ENCODE measurements at places on chromosomes 16 and 17. TPM values are rescaled to one million over a fixed set of nuclear protein-coding genes. Genes with fewer than 3 reads are reported as not detected.

DNA sequence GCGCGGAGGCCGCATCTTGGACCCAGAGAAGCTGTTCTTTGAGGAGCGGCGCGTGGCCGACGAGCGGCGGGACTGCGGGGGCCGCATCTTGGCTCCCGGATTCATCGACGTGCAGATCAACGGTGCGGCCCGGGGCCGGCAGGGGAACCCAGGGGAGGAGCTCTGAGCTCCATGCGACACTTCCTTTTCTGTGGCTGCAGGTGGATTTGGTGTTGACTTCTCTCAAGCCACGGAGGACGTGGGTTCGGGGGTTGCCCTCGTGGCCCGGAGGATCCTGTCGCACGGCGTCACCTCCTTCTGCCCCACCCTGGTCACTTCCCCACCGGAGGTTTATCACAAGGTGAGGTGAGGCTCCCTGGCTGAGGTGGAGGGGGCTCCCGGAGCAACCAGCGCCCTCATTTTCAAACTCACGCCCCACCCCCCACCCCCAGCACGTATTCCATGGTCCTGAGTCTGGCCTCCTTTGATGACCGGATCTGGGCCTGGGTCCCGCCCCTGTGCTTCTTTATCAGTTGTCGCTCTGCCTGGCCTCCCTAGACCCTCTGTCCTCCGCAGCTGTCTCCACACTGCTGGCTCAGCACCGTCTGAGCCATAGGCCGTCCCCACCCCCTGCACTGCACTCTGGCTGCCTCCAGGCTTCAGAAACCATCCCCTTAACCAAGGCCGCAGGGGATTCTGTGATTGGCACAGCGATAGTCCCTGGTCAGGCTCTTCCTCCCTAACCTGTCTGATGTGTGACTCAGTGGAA lies 787 bp downstream of the AMDHD2 start:
- DNase-seq: no peak

DNA sequence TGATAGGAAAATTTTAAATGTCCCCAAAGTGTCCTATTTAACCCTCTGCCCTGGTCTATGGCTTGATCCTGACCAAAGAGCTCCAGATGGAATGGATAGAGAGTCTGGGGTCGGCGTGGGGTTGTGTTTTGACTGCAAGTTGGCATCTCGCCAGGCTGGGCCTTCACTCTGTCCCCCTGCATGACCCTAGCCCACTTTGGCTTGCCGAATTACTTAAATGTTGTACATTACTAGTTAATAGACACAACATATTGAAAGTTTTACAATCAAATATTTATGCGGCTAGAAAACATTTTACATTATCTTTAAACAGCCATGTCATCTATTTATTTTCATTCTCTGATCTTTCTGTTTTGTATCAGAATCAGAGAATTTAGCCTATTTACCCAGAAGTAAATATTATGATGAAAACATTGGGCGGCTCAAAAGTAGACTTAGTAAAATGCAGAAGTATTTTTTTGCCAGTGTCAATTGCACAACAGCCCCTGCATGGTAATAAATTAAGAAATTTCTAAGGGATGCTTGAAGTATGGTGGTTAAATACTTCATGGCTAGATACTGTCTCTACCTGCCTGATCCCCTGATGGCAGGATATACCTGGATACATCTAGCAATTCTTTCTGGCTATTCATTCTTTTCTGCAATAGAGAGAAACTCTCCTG lies 18.8 kb upstream of the MYOCD start:
- DNase-seq: no peak

The TBC1D3H gene
- total RNA-seq: not detected

- no peak for DNase-seq
Measured at GRCh38 chr16:2490190-2491105, 15.5 kb downstream of the TBC1D24 start.

DNA sequence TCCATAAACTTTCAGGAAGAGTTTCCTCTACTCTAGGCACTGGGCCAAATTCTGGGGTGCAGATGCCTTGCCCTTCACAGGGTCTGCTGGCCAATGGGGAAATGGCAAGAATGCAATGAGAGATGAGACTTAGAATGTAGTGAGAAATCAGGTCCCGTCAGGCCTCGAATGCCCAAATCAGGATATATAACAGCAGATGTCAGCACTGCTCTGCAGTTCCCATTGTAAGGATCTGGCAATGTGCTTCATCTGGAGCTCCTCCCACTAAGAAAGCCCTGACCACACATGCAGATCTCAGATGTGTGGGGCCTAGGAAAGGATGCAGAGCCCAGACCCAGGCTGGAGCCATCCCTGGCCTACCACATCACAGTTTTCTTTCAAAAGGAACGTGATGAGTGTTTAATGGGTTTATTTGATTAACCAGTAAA lies 13.9 kb upstream of the LPCAT2 start:
- peak; percentile 40 for DNase-seq

The KRT9 gene
- not detected for total RNA-seq

DNA sequence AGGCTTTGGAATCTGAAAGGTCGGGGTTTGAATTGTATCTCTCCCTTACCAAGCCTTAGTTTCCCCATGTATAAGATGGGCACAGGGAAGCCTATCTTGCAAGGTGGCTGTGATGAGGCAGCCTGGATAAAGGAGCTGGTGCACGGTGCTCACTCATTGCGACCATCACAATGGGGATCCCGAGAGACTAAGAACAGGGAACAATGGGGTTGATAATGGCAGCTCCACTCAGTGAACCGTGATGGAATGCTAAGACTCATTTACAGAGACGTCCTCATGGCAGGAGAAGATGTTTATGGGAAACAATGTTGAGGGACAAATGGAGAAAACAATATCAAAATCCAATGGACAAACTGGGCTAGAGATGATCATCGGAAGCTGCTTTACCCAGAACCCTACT lies 81.8 kb downstream of the SPACA3 start:
- DNase-seq: no peak

- no peak for DNase-seq
Measured at GRCh38 chr17:48174833-48175523, 67.4 kb downstream of the SNX11 start.

The DYNC1LI2 gene
- total RNA-seq: 171 TPM

DNA sequence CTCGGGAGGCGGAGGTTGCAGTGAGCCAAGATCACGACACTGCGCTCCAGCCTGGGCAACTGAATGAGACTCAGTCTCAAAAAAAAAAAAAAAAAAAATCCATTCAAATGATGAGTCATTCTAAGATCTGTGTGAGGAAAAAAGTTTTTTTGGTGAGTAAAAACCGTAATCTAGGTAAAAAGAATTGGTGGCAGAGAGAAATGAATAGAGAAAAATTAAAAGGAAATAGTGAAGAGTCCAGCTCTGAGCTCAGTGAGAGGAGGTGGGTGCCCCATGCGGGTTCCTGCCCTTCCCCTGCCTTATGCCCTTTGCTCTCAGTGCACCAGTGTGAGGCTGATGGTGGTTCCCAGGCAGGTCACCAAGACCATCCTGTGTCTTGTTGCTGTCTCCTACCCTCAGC lies 20.9 kb downstream of the GAN start:
- DNase-seq: no peak
